ENCODE measurements at places on chromosomes 4 and X. TPM values are rescaled to one million over a fixed set of nuclear protein-coding genes. Genes with fewer than 3 reads are reported as not detected.
A peak's percentile ranks its signal among the peaks of the same experiment; 100 is the strongest.

- no peak for DNase-seq
Measured at GRCh38 chr4:127249767-127250108, 383.0 kb upstream of the INTU start.

GRCh38 chrX:140346729-140347128, 158.1 kb downstream of the SOX3 start:
- DNase-seq = no peak

FOXR2 gene
- not detected for total RNA-seq

- no peak for DNase-seq
Measured at GRCh38 chrX:132965461-132965860, 7.0 kb upstream of the HS6ST2 start.

VCX3B gene
- total RNA-seq = not detected

- peak; percentile 8 for DNase-seq
Measured at GRCh38 chr4:14254252-14254651, 626.7 kb upstream of the BOD1L1 start.

- no peak for DNase-seq
Measured at GRCh38 chr4:144649646-144650045, 3.7 kb downstream of the HHIP start.

- DNase-seq = no peak
Measured at GRCh38 chrX:37802028-37802427, 22.2 kb downstream of the CYBB start.

- no peak for DNase-seq
Measured at GRCh38 chr4:125461676-125462363, 147.1 kb downstream of the FAT4 start.

DNA sequence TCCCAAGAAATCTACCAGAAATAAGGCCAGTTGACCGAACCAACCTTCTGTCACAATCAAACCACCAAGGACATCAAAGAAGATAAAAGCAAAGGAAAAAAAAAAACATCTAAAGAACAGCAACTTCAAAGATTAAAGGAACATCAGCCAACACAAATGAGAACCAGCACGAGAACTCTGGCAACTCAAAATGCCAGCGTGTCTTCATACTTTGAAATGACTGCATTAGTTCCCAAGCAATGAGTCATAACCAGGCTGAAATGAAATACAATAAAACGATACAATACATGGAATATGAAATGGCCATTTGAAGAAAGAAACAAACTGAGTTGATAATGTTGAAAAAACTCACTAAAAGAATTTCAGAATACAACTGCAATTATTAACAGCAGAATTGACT, 611.6 kb upstream of the GRIA3 start:
- no peak for DNase-seq

GRCh38 chr4:168269896-168270295, 48.7 kb downstream of the DDX60 start:
- DNase-seq = no peak

PPP4R3C gene
- not detected for total RNA-seq

SYNPO2 gene
- 0.31 TPM for total RNA-seq

- no peak for DNase-seq
Measured at GRCh38 chr4:54058171-54058570, 6.2 kb downstream of the CHIC2 start.

GRCh38 chr4:8207314-8207713, 8.2 kb downstream of the SH3TC1 start:
- DNase-seq = no peak

SHROOM3 gene
- total RNA-seq = 0.09 TPM

- DNase-seq = no peak
Measured at GRCh38 chr4:118884716-118885115, 3.9 kb upstream of the SYNPO2 start.

- DNase-seq = peak; percentile 32
Measured at GRCh38 chr4:186144198-186144945, 39.9 kb downstream of the FAM149A start.

DNA sequence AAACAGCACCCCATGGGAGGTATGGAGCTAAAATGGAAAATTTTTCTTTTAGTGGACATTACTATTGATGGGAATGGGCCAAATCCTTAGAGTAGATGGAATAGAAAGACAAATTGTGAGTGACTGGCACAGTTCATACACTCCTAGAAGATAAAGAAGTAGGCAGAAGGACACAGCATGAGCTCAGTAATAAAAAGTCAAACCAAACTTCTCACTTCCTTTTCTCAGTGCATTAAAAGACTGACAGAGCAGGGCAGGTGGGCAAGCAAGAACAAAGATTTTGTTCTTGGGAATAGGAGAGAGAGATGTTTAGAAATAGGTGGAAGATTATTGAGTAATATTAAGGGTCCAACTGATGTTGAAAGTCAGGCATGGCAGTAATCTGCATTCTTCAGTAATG, 132.5 kb downstream of the ATP10D start:
- no peak for DNase-seq

DNA sequence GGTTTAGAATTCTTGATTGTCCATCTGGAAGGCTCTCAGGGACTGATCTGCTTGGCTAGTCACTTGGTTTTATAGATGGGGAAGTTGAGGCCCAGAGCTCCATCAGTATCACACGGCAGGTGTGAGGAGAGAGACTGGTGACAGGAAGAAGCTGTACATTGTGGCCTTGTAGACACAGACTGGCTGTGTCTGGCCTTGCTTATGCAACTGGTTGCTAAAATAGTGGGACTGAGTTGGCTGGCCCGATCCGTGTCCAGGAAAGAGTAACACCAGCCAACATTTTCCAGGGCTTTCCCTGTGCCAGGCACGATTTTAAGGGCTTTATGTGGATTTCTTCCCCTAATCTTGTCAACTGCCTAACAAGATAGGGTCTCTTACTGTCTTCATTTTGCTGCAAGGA, 2.8 kb downstream of the TBC1D14 start:
- DNase-seq = no peak

DNA sequence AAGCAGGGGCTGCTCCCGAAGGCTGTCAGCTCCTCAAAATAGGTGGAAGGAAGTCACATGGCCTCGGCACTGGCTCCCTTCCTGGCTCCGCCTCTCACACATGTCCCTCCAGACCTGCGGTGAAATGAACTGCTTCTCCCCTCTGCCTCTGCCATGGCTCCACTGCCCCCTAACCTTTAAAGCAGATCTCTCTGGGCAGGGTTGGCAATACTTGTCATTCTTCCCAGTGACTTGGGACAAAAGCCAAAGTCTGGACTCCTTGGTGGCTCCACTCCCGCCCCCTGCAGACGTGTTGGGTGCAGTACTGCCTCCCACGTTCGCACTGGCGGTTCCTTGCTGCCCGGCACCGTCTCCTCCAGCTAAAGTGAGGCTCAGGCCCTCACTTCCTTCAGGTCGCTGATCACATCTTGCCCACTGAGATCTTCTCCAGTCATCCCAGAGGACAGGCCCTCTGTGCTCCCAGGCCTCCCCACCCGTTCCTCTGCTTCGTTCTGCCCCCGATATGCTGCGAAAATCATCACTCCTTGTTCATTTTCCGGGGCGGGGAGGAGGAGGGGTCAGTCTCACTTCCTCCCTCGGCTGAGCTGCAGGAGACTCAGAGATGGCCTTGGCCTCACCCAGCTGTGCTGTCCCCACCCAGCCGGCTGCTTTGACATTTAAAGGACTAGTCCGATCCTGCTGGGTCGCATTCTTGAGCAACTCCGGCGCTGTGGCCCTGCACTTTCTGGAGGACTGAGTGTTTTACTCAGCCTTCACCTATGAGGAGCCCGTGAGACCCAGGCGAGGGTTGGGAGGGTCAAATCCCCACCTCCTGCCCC, 97.4 kb downstream of the PHKA2 start:
- peak; percentile 58 for DNase-seq

DNA sequence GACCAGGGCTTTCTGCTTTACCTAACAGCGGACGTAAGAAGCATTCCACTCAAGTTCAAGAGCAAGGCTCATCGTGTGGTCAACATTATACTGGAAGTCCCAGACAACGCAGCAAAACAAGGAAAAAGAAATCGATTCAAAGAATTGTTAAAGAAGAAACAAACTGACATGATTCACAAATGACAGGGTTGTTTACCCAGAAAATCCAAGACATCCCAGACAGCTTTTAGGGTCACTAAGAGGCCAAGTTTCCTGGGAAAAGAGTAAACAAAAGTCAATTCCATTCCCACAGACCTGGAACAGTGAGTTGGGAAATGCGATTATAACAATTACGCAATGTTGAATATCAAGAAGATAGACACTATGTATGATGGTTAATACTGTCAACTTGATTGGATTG, 21.5 kb upstream of the HTRA3 start:
- DNase-seq = no peak

- no peak for DNase-seq
Measured at GRCh38 chr4:37073226-37073840, 171.2 kb upstream of the NWD2 start.

DNA sequence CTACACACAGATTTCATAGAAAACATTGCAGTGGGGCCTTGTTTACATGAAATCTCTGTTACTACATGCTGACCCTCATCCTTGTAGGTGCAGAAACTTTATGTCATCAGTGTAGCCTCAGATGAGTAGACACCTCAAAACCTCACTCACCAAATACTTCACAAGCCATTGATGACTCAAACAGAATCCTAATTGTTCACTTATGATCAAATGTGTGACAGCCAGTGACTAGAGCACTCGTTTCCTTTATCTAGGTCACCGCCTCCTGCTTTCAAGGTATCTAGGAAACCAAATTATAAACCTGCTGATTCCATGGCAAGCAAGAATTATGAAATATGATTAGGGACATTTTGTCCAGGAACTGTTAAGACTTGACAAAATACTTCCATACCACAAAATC, 255.8 kb upstream of the GPRIN3 start:
- DNase-seq = peak; percentile 8

GRCh38 chr4:159197260-159197884, 94.5 kb downstream of the RAPGEF2 start:
- no peak for DNase-seq

GRCh38 chr4:90840291-90840690, 713.1 kb downstream of the CCSER1 start:
- DNase-seq = no peak

DNA sequence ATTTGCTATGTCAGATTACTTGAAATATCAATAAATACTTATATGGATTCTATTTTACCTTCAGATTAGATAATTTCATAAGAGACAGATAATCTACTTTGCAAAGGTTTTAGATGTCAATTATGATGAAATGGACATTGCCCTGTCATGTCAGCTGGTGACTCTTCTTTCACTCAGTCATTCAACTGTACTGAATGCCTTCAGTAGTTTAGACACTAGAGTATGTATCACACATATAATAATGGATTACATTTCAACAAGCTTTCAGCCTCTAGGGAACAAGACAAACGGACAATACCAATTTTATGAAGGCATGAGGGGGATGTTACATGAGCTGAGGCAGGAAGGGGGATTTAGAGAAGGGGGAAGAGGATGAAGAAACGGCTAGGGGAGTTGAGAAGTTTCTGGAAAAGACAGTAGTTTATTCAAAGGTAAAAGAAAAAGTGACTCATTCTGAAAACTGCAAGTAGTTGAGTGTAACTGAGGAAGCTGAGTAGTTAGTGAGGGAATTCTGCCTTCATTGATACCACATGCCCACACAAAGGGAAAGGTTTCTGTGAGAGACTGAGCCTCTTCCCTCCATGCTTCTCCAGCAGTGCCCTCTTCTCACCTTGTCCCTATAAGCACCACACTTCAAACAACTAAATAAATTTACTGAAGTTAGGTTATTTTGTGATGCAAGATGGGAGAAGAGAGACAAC, 25.7 kb downstream of the SLC9B2 start:
- DNase-seq = no peak

DNA sequence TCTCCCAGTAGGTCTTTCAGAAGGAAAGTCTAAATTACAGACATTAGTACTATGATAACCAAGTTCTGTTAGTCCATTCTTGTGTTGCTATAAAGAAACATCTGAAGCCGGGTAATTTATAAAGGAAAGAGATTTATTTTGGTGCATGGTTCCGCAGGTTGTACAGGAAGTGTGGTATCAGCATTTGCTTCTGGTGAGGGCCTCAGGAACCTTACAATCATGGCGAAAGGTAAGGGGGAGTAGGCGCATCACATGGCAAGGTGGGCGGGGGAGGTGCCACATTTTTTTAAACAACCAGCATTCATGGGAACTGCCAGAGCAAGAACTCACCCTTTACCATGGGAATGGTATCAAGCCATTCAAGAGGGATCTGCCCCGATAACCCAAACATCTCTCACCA, 26.2 kb upstream of the USP46 start:
- DNase-seq = no peak

- peak; percentile 58 for DNase-seq
Measured at GRCh38 chr4:3291969-3292570, 751 bp upstream of the RGS12 start.

DNA sequence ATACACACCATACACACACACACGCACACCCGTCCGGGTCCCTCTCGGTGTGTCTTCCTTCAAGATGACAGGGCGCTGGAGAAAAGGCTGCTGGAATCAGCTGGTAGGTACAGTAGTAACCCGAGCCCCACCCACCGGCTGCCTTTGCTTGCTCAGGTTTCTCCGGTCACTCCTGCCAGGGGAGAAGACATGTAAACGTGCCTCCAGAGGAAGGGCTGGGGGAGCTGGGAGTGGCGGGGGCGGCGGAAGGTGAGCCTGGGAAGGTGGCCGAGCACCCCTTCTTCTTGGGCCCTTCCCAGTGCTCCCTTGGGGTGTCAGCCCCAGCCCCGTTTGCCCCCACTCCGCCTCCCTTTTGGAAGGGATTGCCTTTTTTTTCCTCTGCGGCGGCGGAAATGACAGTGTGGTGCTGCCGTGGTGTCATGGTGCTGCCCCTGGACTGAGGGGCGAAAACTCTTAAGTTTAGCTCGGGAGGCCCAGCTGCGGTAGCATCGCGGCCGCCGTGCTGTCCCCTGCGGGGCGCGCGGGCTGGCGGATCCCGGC, at the start of gene MID2:
Gene MID2 (plus strand): TSS at position 169 of the 540 bp plus-strand sequence. CDS start 561 bp downstream, outside the sequence.
- DNase-seq = peak; percentile 49

DNA sequence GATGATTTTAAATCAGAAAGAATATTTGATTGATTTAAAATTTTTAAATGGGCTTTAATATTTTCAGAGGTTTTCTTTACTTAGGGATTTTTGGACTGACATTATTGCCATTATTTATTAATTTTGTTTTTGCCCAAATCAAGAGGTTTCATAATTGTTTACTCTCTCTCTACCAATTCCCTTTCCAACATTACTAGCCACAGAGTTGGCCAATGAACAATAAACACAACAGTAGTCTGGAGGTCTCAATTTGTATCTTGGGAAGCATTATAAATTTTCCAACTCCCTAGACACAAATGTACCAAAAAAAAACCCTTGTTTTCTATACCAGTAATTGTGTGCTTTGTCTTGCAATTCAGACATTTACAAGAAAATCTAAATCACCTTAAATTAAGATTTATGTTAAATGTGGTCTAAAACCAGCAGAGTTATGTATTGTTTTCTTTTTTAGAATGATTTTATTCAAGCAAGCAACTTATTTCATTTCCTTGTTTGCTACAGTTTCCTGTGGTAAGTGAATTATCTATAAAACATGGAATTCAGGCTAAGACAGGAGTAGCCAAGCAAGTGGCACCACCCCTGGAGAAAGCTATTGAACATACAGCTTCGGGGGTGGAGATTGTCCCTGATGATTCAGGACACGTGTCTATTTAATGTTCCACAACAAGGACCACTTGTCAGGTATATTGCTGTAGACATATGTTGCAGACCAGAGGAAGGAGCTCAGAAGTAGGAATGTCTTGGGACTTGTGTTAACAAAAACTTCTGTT, 622 bp downstream of the KLKB1 start:
- DNase-seq = no peak

Measured in activated T-cell treated with anti-CD3 and anti-CD28 coated beads, Interleukin-2, amount 50 U/mL, for 72 hours (primary cell).